ENCODE measurements at places on chromosomes 11 and 22.

GRCh38 chr11:46947399-46948077 is 11.0 kb downstream of the CSTPP1 start:
- no peak for DNase-seq

DNA sequence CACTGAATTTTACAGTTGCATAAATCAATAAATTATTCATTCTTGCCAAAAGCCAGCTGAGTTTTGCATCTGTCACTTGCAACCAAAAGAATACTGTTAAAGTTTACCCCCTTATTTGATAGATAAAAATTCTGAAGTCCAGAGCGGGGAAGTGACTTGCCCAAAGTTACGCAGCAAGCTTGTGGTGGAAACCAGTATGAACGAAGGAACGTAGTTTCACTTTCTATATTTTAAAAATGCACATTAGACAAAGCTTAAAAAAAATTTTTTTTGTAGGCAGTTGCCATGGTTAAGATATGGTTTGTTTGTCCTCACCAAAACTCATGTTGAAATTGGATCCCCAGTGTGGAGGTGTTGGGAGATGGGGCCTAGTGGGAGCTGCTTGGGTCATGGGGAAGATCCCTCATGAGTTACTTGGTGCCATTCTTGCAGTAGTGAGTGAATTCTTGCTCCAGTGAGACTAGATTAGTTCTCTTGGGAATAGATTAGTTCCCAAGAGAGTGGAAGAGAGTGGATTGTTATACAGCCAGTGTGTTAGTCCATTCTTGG is 46.3 kb upstream of the SEZ6L start:
- no peak for DNase-seq

DNA sequence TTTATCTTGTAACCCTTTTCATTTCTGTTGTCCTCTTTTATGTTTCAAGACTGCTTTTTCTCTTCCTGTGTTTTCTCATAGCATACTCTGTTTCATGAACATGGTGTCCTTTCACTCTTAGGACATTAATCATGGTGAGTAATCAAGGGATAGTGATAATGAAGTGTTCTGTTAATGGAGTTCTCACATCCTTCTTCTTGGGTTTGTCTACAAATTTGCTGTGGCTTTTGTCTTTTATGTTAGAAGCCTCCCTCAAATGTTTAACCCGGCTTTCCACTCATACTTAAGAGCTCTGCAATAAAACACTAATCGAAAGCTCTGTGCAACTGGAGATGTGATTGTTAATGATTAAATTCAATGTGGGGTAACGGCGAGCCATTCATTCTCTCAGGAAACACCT is 593.6 kb downstream of the NELL1 start:
- DNase-seq: no peak

DNA sequence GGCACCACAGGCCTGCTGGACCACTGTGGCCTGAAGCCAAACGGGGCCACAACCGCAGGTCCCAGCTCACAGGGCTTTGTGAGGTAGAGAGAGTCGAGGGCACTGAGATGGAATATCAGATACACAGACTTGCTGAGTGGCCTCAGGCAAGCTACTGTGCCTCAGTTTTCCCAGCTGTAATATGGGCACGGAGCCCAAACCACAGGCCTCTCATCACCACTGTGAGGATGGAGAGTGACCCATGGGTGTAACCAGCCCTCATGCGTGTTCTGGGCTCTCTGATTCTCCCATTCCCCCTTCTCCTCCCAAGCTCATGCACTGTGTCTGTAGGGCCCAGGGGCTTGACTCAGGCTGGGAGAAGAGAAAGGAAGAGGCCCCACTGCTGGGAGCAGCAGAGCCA is 4.2 kb downstream of the UNC93B1 start:
- no peak for DNase-seq

DNA sequence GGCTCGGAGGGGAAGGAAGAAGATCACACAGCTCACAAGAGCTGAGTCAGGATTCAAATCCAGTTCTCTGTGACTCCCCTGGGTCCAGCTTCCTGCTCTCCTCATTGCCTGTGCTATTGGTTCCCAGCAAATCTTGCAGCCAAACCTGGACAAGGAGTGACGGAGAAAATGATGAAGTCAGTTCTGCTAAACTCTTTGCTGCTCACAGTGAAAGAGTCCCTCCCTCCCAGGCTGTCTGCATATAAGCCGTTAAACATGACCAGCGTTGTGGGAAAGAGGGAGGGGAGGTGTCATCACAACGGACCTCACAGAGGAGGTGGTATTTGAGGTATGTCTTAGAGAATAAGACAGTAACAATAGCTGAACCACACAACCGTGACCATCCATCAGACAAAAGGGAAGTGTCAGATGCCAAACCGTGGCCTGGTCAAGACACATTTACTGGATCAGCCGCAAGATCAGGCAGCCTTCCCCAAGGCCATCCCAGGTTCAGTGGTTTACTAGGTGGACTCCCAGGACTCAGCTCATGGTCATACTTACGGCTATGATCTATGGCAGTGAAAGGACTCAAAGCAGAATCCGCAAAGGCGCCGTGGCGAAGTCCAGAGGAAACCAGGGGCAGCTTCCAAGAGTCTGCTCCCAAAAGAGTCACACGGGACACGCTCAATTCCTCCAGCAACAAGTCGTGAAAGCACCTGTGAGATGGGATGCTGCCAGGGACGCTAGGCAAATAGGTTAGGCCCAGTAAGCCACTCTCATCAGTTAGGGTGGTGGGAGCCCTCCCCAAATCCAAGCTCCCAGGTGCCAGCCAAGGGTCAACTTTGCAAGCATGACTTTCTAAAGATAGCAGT is 2.8 kb upstream of the CYTH4 start:
- DNase-seq: no peak

Data from epithelial cell of prostate (primary cell).